ENCODE measurements at places on chromosomes 7 and 10. TPM values are rescaled to one million over a fixed set of nuclear protein-coding genes. Genes with fewer than 3 reads are reported as not detected.

The CFAP69 gene
- 12.6 TPM for polyA plus RNA-seq

The DOCK1 gene
- polyA plus RNA-seq, result 73.4 TPM

The ITGB8 gene
- polyA plus RNA-seq, result 6.6 TPM

The MMRN2 gene
- 30.6 TPM for polyA plus RNA-seq

The PDGFA gene
- polyA plus RNA-seq, result 25.9 TPM

The GALNT17 gene
- polyA plus RNA-seq, result 8.3 TPM

The STOX1 gene
- 5.1 TPM for polyA plus RNA-seq

The TNS3 gene
- 92.9 TPM for polyA plus RNA-seq

The KIF20B gene
- 18.3 TPM for polyA plus RNA-seq
